ENCODE measurements at places on chromosomes 12 and 14. TPM values are rescaled to one million over a fixed set of nuclear protein-coding genes. Genes with fewer than 3 reads are reported as not detected.

Gene PPP2R5E
- 46.3 TPM for total RNA-seq

Gene FAM234B
- 6.6 TPM for total RNA-seq

GRCh38 chr12:119343130-119343529, 8.6 kb downstream of the CCDC60 start:
- H3K4me1 ChIP-seq, result no peaks in the 10 kb centered on the region
- no peak for DNase-seq
- H3K27ac ChIP-seq, result no peak overlapping the region
- no peak overlapping the region for H3K4me3 ChIP-seq
- no peaks in the 10 kb centered on the region for H3K27me3 ChIP-seq
- H3K36me3 ChIP-seq, result no peaks in the 10 kb centered on the region

DNA sequence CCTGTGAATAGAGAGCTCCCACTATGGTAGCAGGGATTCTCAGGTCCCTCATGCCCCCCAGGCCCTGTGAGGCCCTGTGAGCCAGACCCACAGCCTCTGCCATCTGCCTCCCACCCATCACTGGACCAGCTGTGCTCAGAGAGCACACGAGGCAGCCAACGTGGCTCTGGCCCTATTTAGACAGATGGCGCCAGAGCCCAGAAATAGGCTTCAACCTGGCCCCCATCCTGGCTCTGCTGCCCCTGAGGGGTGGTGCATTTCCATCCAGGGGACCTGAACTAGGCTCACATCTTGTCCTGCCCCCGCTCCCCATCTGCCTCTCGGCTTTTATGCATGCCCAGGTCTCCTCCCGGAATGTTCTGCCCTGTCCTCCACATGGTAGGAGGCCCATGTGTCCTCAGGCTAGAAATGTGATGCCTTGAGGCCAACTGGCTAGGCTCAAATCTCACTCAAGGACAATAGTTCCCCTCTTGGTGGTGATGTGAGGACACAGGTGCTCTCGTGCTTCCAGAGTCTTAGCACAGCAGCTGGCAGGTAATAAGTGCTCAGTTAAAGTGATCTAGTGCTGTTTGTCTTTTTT, 18.9 kb downstream of the TMEM63C start:
- H3K27ac ChIP-seq, result no peak overlapping the region
- H3K4me1 ChIP-seq, result no peaks in the 10 kb centered on the region
- no peak for DNase-seq
- peaks cover 2% of the 10 kb centered on the region for H3K27me3 ChIP-seq
- H3K36me3 ChIP-seq, result no peaks in the 10 kb centered on the region

GRCh38 chr12:96434107-96434506, 33.9 kb upstream of the CDK17 start:
- H3K4me1 ChIP-seq, result peaks cover 32% of the 10 kb centered on the region
- peaks cover 6% of the 10 kb centered on the region for H3K27me3 ChIP-seq
- peak overlapping the region; percentile 32 for H3K27ac ChIP-seq
- peak overlapping the region; percentile 9 for H3K4me3 ChIP-seq
- DNase-seq, result peak; percentile 75

Gene SLC8B1
- 21.2 TPM for total RNA-seq

GRCh38 chr12:93571365-93571924, 1.0 kb upstream of the SOCS2 start:
- peaks cover 16% of the 10 kb centered on the region for H3K27me3 ChIP-seq
- peaks cover 53% of the 10 kb centered on the region for H3K4me1 ChIP-seq
- H3K36me3 ChIP-seq, result peaks cover 36% of the 10 kb centered on the region
- DNase-seq, result peak; percentile 59
- peak overlapping the region; percentile 78 for H3K4me3 ChIP-seq
- H3K27ac ChIP-seq, result peak overlapping the region; percentile 71

DNA sequence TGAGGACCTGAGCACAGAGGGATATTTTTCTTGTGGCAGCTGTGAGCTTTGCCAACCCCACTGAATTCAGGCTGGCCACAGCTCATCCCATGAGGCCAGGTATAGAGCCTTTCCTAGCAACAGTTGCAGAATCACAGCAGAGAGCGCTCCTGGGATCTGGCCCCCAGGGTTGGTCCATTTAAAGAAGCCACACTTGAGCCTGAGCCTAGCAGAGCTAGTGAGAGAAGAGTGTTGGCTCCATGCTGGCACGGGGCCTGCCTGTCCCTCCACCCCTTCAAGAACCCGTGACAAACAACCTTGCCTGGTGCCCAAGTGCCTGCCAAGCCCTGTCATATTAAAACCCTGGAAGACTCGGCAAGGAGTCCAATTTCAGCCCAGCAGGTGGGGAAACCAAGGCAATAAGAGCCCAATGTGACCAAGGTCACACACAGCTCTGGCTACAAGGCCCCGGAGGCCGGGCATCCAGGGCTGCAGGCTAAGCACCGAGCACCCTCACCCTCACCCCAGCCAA, 91.6 kb downstream of the LRRC74A start:
- no peaks in the 10 kb centered on the region for H3K27me3 ChIP-seq
- no peak for DNase-seq
- peaks cover 51% of the 10 kb centered on the region for H3K4me1 ChIP-seq
- H3K4me3 ChIP-seq, result no peak overlapping the region

Gene NGB
- not detected for total RNA-seq

GRCh38 chr14:99212646-99213045, 59.4 kb downstream of the BCL11B start:
- H3K36me3 ChIP-seq, result peaks cover 23% of the 10 kb centered on the region
- DNase-seq, result no peak
- H3K4me3 ChIP-seq, result peak overlapping the region; percentile 66
- H3K27me3 ChIP-seq, result no peaks in the 10 kb centered on the region
- peaks cover 98% of the 10 kb centered on the region for H3K4me1 ChIP-seq
- peak overlapping the region; percentile 92 for H3K27ac ChIP-seq

Gene KRT85
- total RNA-seq, result not detected

- H3K27ac ChIP-seq, result no peak overlapping the region
- no peak for DNase-seq
- H3K27me3 ChIP-seq, result peaks cover 4% of the 10 kb centered on the region
Observed at GRCh38 chr12:11561411-11561810, 88.1 kb upstream of the ETV6 start.

Gene NINJ2
- 4.8 TPM for total RNA-seq

DNA sequence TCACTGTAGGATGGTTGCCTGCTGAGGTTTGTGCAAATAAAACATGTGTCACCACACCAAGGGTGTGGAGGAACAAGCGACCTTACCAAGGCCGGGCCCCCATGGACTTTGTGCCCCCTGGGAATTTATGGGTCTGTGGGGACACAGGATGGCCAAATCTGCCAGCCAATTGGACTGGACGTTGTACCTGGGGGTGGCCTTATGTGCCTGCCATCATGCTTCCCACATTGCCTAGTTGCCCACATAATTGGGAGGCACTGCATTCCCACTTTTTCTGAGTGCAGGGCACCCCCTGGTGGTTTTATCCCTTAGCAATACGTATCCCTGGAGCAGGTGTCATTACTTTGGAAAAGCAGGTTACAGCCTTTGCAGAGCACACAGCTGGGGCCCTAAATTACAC, 92.6 kb upstream of the TMPO start:
- peak overlapping the region; percentile 23 for H3K27ac ChIP-seq
- no peak overlapping the region for H3K4me3 ChIP-seq
- peaks cover 7% of the 10 kb centered on the region for H3K27me3 ChIP-seq
- peaks cover 6% of the 10 kb centered on the region for H3K4me1 ChIP-seq
- no peak for DNase-seq

Gene PLA2G1B
- not detected for total RNA-seq

- H3K36me3 ChIP-seq, result peaks cover 2% of the 10 kb centered on the region
- H3K27me3 ChIP-seq, result no peaks in the 10 kb centered on the region
- H3K27ac ChIP-seq, result no peak overlapping the region
- no peak for DNase-seq
- peaks cover 20% of the 10 kb centered on the region for H3K4me1 ChIP-seq
Observed at GRCh38 chr14:73792481-73792880, 59.1 kb upstream of the PTGR2 start.

DNA sequence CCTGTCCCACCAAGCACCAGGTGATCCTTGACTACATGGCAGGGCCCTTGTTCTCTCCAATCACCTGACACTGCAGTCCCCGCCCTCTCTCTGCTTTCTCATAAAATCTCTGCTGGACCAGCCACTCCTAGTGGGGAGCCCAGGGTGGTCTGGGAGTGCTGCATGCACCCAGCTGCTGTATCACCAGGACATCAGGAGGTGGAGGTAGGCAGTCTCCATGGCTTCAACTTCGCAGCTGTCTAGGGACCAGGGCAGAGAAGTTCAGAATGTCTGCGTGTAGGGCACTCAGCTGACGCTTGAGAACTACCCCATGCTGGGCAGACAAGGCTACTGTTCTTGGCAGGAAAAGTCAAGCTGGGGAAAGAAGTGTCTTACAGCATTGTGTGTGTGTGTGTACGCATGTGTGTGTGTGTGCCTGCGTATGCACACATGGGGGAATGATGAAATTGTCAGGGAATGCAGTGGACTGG, 2.6 kb downstream of the WSCD2 start:
- no peak overlapping the region for H3K4me3 ChIP-seq
- no peaks in the 10 kb centered on the region for H3K4me1 ChIP-seq
- no peak overlapping the region for H3K27ac ChIP-seq

Gene IL31
- total RNA-seq, result 5.5 TPM

- H3K27me3 ChIP-seq, result no peaks in the 10 kb centered on the region
- peaks cover 14% of the 10 kb centered on the region for H3K4me1 ChIP-seq
- H3K36me3 ChIP-seq, result peaks cover 11% of the 10 kb centered on the region
- DNase-seq, result no peak
Observed at GRCh38 chr12:54265364-54265812, 14.5 kb downstream of the CBX5 start.

- no peak overlapping the region for H3K4me3 ChIP-seq
- peak overlapping the region; percentile 78 for H3K27ac ChIP-seq
- no peak for DNase-seq
- peaks cover 15% of the 10 kb centered on the region for H3K4me1 ChIP-seq
- peaks cover 6% of the 10 kb centered on the region for H3K27me3 ChIP-seq
Observed at GRCh38 chr12:102421802-102422583, 58.4 kb downstream of the IGF1 start.

GRCh38 chr12:91951571-91951970, 194.1 kb downstream of the BTG1 start:
- no peaks in the 10 kb centered on the region for H3K36me3 ChIP-seq
- peaks cover 5% of the 10 kb centered on the region for H3K4me1 ChIP-seq
- H3K27me3 ChIP-seq, result no peaks in the 10 kb centered on the region

GRCh38 chr12:11746940-11747716, 97.7 kb downstream of the ETV6 start:
- H3K4me3 ChIP-seq, result no peak overlapping the region
- H3K27ac ChIP-seq, result peak overlapping the region; percentile 44
- no peaks in the 10 kb centered on the region for H3K27me3 ChIP-seq
- peaks cover 76% of the 10 kb centered on the region for H3K4me1 ChIP-seq

DNA sequence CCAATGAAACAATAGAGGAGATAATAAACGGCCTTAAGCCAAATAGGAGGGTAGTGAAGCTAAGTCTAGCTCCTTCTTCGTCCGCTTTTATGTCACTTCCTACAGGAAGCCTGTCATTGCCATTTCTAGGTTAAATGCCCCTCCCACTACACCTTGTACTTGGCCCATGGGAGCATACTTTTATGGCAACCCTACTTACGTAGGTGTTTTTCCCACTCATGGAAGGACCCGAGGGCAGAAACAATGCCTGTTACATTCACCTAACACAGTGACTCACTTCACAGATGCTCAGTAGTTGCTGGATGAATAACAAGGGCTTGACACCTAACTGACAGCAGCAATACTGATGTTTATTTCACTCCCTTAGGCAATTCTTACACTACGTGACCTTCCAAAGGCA, 44.5 kb downstream of the ALKBH1 start:
- peaks cover 4% of the 10 kb centered on the region for H3K27me3 ChIP-seq
- peaks cover 9% of the 10 kb centered on the region for H3K4me1 ChIP-seq
- no peak overlapping the region for H3K4me3 ChIP-seq
- H3K27ac ChIP-seq, result no peak overlapping the region

Gene MYH6
- total RNA-seq, result 0.59 TPM

GRCh38 chr14:52313903-52314594, at the start of gene PTGER2:
Gene PTGER2 (plus strand): TSS chr14:52314312. CDS start chr14:52314549, 237 bp downstream.
- peak within 1 kb of the TSS; percentile 99 for H3K27ac ChIP-seq
- peaks cover 1% of the 10 kb centered on the region for H3K27me3 ChIP-seq
- H3K4me1 ChIP-seq, result peaks cover 71% of the 10 kb centered on the region
- H3K4me3 ChIP-seq, result peak within 1 kb of the TSS; percentile 98

- H3K36me3 ChIP-seq, result peaks cover 2% of the 10 kb centered on the region
- H3K4me1 ChIP-seq, result peaks cover 30% of the 10 kb centered on the region
- H3K27ac ChIP-seq, result no peak overlapping the region
- DNase-seq, result no peak
Observed at GRCh38 chr12:124776125-124776513, 87.5 kb downstream of the SCARB1 start.

DNA sequence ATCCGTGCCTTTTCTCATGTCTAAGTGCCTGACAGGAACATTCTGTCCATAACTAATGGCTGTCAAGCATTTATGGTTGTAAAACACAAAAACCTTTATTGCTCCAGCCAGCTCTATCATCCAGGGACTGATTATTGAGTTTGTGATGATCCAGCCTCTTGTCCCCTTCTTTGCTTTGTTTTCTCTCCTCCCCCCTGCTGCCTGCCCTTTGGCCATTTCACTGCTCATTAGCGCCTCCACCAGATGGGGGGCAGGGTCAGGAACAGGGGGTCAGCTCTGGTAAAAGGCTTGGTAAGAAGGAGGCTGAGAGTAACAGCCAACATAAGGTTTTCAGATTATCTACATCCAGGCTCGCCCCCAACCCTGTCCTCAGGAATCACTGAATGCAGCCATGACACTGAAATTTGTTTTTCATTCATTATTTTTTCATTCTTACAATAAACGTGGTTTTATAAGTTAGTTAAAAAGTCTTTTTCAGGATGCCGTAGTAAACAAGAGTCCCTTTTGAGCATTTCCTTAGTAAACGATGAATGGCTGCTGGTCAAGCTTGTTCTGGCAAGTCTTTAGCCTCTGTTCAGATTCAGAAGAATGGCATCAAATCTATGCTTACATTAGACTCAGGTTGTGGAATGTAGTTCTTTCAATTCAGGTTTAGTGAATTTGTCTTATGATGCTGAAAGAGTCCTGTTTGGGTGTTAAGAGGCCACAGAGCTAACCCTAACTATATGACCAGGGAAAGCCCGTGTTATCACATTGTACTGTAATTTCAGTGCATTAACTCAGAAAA, 21.7 kb downstream of the HMGA2 start:
- DNase-seq, result no peak
- no peak overlapping the region for H3K4me3 ChIP-seq
- no peaks in the 10 kb centered on the region for H3K36me3 ChIP-seq
- H3K27me3 ChIP-seq, result peaks cover 2% of the 10 kb centered on the region
- H3K4me1 ChIP-seq, result no peaks in the 10 kb centered on the region

Gene GLIPR1L2
- not detected for total RNA-seq

- peaks cover 36% of the 10 kb centered on the region for H3K36me3 ChIP-seq
- H3K27me3 ChIP-seq, result peaks cover 5% of the 10 kb centered on the region
- peaks cover 28% of the 10 kb centered on the region for H3K4me1 ChIP-seq
- DNase-seq, result no peak
Observed at GRCh38 chr12:57764662-57765002, 2.2 kb downstream of the CYP27B1 start.

Gene KITLG
- total RNA-seq, result not detected
